HTR-8/SVneo (cell line): ENCODE measurements at places on chromosomes 3 and 15.
A peak's percentile ranks its signal among the peaks of the same experiment; 100 is the strongest.

GRCh38 chr3:126355777-126356372 is 1.3 kb downstream of the KLF15 start:
- DNase-seq = peak; percentile 61

- no peak for DNase-seq
Measured at GRCh38 chr3:156873906-156874305, 47.8 kb downstream of the LEKR1 start.

DNA sequence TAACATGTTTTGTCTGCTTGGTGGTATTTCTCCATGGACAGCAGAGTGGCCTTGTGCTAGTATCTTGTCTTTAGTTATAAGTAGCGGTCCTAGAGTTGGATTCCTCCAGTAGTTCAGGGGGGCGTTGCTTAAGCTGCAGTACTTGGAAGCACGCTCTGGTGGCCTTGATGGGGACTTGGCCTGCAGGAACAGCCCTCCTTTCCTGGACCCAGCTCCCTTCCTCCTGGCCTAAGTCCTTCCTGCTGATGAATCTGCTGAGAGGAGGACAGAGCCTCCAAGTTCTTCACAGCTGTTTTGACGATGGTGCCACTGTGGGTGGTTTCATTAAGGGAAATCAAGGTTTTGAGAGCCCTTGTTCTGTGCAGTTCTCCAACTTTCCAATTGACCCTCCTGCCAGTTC is 38.6 kb upstream of the SEC22A start:
- DNase-seq = no peak

DNA sequence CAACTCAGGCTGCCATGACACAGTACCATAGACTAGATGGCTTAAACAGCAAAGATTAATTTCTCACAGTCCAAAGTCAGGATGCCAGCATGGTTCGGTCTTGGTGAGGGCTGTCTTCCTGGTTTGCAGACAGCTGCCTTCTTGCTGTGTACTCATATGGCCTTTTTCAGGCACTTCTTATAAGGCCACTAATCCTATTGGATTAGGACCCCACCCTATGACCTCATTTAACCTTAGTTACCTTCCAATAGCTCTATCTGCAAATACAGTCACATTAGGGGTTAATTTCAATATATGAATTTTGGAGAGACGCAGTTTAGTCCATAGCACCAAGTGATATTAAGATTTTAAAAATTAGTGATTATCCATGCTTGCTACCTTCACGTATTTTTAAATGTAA is 297.8 kb downstream of the WDR72 start:
- no peak for DNase-seq

- no peak for DNase-seq
Measured at GRCh38 chr3:49647741-49648140, 26.4 kb upstream of the APEH start.

- DNase-seq = no peak
Measured at GRCh38 chr3:195168009-195168762, 102.8 kb downstream of the XXYLT1 start.

- no peak for DNase-seq
Measured at GRCh38 chr3:9721700-9722060, 9.9 kb upstream of the BRPF1 start.

- no peak for DNase-seq
Measured at GRCh38 chr3:49780080-49780974, 6.0 kb downstream of the IP6K1 start.

DNA sequence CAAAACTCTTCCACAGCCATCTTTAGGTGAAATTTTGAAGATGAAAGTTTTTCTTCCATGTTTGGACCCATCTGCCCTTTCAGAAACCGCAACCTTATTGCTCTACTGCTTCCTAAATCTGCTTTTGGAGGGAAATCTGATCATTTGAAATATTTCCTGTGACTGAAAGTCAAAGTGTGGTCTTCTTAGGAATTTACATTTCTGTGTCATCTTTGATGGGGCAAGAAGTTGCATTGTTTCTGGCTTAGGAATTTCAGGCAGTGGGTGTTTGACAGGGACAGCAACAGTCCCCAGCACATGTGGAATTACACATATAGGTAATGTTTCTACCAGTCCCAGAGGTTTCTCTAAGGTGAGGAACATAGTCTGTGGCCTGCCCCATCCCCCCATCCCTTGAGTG is 5.3 kb upstream of the TYRO3 start:
- DNase-seq = no peak

DNA sequence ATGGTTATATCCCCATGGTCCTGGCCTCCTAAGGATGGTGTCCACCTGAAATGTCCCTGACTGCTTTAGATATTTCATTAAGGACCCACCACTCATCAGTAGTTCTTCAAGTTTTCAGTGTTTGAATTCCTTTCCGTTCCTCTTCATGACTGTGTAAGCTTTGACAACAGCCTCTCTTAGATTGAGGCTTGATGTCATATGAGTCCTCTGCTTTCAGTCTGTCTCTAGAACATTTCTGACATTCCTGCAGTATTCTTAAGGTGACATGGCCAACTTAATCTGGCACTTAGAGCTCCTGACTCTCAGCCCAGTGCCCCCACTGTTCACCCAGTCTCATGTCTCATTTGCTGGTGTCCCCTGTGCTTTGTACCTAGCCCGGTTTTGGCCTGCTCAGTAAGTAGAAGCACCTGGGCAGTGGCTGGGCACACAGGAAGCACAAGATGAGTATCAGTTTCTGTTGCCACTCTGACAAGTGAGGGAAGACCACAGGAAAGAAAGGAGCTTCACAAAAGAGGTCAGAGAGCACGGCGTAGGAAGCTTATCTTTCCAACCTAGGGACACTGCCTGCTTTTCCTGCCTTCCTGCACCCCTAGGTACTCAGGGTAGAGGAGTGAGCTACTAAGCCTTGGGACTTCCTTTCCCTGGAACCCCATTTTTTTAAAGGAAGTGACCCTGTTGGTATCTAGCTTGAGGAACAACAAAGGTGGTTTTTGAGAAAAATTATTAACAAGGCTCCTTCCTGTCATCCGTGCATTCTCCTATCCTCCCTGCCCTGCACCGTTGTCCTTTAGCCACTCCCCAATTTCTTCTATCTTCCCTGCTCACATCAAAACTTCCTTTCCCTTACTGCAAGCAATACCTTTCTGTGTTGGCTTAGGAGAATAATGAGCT is 103.1 kb downstream of the KLHL25 start:
- no peak for DNase-seq
